SJSA1 (cell line): ENCODE measurements at places on chromosomes 5 and 9.

DNA sequence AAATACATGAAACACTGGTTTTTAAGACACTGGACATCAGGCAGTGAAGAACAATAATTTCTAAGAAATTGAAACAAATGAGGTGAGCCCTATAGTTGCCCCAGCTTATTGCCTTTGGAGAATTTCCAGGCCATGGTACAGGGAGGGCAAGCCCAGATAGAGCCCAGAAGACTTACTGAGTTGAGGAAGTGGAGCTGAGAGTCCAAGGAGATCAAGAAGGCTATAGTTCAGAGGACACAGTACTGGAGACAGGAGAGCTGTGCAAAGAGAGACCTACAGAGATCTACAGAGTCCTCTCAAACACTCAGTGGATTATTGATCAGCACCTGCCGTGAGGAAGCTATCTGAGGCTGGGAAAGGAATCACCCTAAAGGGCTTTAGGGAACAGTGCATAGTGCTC is 112.6 kb downstream of the GALNT10 start:
- no peak for DNase-seq

DNA sequence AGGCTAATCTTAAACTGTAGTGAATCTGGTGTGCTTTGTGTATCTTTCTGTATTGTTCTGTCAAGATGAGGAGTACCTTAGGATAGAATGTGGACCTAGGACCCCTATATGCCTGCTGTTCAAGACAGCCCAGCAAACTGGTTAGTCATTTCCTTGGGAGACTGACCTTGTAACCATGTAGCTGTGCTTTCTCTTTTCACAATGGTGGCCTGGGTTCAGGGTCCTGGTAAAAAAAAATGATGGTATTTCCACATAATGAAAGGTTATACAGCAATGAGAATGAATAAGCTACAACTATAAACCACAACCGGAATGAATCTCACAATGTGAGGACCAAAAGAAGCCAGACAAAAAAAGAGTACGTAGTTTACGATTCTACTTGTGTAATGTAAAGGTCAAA is 36.4 kb upstream of the F2RL1 start:
- no peak for DNase-seq

DNA sequence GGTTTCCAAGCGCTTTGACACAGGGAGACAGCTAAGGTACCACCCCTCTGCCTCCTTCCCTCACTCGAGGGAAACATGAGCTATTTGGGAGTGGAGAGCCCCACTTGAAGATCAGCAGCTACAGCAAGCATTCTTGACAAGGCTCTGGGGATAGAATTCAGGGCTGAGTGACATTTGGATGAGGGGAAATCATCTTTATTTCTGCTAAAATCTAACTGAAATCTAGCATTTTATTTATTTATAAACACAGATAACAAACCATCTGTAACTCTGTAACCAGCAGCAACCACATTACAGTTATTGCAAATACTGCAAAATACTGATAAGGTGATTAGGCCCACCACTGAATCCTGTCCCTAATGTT is 22.4 kb downstream of the RNF130 start:
- no peak for DNase-seq

GRCh38 chr9:76835571-76836283 is 70.2 kb downstream of the PRUNE2 start:
- no peak for DNase-seq

- no peak for DNase-seq
Measured at GRCh38 chr5:170538696-170539586, 35.1 kb downstream of the KCNIP1 start.

DNA sequence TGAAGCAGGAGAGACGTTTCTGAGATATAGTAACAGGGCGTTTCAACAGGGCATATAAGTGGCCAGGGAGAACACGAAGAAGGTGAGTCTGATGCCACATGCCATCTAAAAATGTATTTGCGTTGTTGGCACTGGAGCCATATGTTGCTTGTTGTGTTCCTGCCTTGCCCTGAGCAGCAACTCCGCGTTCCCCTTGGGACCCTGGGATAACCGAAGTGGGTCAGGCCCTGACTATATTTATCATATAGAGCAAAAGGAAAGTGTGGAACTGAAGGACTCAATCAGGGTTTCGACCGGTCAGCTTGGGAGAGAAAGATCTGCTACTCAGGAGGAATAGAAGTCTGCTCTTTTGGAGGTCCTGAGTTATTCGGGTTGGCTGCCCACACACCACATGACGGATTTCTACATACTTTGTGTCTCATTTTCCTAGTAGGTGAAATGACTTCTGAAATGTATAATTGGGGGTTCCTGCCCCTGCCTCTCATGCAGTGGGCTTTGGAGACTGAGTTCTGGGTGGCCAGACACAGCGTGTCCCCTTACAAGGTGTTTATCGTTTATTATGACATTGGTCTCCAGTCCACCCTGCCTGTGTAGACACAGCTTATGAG is 3.0 kb downstream of the STC2 start:
- DNase-seq, result no peak

DNA sequence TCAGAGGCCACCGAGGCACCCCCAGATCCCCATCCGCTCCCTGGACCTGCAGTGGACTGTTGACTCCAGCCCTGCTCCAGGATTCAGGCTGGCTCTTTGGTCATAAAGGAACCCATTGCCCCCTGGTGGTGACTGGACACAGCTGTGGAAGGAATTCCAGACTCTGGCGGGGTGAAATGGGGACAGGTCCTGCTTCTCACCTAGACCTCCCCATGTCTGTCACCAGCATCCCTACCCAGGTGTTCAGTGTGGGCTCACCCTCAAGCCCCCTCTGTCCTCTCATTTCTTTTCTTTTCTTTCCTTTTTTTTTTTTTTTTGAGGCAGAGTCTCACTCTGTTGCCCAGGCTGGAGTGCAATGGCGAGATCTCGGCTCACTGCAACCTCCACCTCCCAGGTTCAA is 25.5 kb upstream of the STXBP1 start:
- peak; percentile 82 for DNase-seq

DNA sequence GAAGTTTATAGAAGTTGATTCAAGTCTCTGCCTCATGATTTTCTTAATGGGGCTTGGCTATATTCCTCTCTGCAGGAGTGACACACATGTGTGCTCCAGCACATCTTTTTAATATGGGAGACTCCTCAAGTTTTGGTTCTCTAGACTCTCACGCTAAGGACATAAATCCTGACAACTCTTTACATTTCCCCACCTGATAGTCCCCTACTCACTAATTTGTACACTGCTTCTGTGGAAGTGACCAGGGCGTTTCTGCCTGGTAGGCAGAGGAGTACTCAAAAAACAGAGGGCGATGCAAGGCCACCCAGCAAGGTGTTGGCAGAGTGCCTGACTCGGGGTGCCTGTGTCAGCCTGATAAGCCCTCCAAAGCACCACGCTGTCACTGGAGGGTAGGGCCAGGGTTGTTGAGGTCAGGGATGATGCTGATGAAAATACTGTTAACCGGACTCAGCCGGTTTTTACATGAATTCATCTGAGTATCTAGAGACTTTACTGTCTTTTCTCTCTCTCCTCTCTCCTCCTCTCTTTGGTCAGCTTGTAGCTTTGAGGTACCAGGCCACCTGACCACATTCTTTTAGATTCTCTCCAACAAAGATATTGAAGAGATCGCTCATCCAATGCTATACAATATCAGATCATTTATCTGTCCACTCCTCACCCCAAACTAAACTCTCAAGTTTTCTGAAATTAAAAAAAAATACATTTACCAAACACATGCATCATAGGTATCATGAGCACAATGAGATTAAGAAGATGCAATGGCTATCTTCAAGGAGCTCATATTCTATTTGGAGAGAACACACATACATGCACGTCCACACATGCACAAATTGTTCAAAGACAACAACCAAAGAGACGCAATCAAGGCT is 205.2 kb downstream of the PIK3R1 start:
- peak; percentile 52 for DNase-seq

DNA sequence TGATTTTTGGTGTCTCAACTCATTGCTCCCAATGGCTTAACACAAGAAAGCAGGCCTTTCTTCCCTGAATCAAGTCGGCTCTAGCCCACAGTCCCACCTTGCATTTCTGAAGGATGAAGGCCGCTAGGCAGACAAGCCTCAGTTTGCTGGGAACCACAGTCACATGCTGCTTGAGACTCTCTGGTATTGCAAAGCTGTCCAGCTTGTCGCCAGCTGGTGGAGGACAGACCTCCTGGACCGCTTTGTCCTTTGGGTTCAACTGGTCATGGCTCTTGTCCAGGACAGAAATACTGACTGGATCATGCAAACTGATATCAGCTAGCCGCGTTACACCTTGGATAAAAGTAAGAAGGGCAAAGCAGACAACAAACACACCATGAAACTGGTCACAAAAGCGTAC is 23.1 kb downstream of the DDX31 start:
- DNase-seq, result no peak

GRCh38 chr9:130681769-130682420 is 11.7 kb upstream of the EXOSC2 start:
- DNase-seq, result no peak

DNA sequence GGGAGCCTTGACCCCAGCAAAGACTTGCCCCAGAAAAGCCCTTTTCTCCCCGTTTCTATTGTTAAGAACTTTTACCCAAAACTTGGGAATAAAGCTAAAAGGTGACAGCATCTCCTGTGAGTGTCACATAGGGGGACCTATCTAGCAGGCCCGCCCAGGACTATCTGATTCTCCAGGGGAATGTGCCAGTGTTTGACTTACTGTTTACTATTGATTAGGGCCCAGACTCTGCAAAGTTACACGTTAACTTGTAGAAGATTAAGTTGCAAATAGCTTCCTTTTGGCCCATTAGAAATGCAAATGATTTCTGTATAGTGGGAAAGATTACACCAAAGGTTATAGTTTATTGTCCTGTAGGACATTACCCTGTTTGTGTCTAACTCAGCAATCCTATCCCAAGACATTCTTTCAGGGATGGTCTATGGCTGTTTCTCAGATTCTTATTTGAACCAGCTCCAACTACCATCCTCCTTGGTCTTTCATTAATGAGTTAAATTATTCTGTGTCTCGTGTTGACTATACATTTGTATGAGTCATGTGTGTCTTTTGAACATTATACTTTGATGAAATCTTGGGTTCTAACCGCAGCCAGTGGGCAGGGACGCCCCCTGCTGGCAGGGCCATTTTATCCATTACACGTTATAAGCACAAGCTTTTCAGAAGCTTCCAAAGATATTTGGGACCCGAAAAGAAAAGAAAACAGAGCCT is 60.7 kb downstream of the HRH2 start:
- DNase-seq, result no peak

DNA sequence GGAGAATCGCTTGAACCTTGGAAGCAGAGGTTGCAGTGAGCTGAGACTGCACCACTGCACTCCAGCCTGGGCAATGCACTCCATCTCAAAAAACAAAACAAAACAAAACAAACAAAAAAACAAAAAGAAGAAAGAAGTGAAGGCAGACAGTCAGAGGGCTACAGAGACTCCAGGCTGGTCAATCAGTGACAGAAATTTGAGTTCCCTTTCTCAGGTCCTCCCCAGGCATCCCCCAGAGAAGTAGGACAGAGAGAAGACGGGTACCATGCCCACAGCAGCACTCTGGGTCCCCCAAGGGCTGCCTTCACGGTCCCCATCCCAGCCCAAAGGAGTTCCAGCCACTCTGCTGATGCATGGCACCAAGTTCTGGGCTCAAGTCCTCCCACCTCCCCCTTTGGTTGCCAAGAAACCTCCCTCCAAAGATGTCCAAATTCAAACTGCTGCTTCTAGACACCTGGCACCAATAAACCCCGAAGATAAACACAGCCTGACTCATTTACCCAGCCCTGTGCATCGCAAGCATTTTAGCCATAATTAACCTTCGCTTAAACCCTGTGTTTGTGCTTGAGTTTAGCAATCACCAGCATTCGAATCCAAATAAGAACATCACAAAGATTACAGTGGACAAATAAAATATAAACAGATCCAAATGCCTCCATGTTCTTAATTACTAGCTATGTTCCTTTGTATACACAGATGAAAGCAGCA is 24.0 kb downstream of the SEMA4D start:
- no peak for DNase-seq

DNA sequence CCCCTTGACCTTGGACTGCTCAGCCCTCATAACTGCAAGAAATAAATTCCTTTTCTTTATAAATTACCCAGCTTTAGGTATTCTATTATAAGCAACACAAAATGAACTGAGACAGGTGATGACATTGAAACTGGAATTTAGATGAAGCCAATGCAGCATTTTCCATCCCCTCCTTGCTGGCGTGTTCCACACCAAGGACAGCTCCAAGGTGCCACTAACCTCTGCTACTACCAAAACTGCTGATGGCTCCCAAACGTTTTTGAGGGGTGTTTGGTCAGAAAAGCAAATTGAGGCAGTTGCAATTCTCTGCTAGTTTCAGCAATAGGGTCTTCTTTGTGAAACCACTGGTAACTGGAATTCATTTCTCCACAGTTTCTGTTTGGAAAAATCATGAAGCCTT is 124.8 kb downstream of the DRD1 start:
- no peak for DNase-seq

DNA sequence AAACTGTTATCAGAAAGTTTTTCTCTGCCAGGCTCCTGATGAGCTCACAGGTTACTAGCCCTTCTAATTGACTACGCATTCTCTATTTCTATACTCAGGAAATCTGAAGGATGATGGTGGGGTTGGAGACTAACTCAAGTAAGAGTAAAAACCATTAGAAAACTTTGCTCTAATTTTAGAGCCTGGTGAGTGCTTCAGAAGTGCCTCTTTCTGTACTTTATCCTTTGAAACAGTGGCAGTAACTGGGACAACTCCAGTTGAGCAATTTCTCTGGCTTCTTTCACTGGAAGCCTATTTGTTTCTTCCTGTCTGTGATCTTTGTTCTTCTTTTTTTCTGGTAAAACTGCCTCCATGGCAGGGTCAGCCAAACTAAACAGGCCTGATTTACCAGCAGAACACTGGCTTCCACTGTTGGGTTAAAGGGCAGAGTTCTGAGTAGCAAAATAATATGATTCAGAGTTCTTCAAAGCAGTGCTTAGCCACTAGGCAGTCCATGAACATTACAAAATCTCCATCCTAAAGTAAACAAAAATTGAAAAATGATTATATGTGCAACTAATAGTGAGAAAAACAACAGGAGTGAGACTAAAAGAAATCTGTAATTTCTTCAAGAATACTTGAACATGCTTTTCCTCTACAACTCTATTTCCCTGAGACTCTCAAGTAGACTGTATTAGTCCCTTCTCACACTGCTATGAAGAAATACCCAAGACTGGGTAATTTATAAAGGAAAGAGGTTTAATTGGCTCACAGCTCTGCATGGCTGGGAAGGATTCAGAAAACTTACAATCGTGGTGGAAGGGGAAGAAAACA is 79.8 kb downstream of the MROH2B start:
- DNase-seq, result no peak

GRCh38 chr5:159777049-159777660 is 139.1 kb upstream of the ADRA1B start:
- no peak for DNase-seq

DNA sequence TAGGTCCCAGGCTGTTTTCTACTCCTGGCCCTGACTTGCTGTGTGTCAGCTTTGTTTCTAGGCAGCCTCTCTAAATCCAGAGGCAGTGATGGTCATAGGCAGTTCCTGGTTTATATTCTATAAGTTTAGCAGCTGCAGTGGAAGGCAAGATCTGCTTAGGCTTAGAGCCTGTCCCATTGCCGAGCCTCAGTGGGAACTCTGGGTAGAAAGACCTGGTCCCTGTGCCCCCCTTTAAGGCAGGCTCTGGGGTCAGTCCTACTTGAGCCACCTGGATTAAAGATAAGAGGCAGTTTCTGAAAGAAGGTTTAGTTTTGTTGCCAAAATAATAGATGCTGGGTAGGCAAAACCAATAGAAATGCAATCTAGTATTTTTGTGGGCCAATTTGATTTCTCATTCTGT is 13.6 kb downstream of the MCCC2 start:
- no peak for DNase-seq
